G401 (cell line): ENCODE measurements at places on chromosomes 7 and 10. TPM values are rescaled to one million over a fixed set of nuclear protein-coding genes. Genes with fewer than 3 reads are reported as not detected.

DNA sequence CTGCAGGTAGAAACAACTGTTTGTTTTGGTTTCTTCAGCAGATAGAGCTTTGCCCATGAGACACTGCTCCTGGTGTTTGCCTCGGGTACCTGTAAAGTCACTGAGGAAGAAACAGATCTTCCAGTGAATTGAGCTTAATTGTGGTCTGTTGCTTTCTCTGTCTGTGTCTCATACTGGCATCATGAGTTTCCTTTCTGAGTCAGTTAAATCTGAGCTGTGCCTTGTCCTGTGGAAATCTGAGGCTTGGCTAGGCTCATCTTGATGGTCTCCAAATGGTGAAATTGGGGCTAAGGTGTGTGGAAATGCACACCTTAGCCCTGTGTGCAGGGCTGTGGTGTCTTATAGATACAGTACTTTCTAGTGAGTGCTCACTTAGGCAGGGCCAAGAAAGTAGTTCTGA, 67.4 kb downstream of the GBF1 start:
- DNase-seq, result no peak

GRCh38 chr10:104935656-104936055, 294.6 kb downstream of the SORCS3 start:
- no peak for DNase-seq

- no peak for DNase-seq
Observed at GRCh38 chr10:22999942-23000341, 72.1 kb downstream of the ARMC3 start.

GRCh38 chr10:82982110-82982608, 1107.2 kb downstream of the NRG3 start:
- DNase-seq, result no peak

GRCh38 chr10:100303724-100304319, 17.3 kb upstream of the BLOC1S2 start:
- peak; percentile 47 for DNase-seq

- no peak for DNase-seq
Observed at GRCh38 chr10:59078978-59079377, 97.5 kb upstream of the PHYHIPL start.

DNA sequence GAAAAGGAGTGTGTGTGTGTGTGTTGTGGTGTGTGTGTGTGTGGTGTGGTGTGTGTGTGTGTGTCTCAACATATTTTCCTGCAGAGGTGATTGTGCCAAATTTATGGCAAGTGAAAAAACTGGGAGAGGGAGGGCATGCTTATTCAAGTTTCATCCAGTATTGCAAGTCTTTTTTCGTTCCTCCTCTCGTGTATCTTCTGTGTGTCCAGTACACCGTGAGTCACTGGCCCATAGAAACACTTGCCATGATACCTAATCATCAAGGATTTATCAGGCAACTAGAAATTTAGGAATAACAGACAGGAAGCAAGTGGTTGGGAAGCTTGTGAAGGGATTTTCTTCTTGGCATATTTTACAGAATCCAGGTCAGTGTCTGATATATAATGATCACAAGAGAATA, 820.5 kb downstream of the GATA3 start:
- DNase-seq, result no peak

Gene CLEC2L
- total RNA-seq, result 1.4 and 23.0 TPM in 2 replicates

GRCh38 chr10:34570887-34571286, 244.2 kb downstream of the PARD3 start:
- no peak for DNase-seq

Gene FRA10AC1
- 2.7 and 4.3 TPM in 2 replicates for total RNA-seq

Gene MYL7
- total RNA-seq, result 1.4 TPM in 1 of 2 replicates, not detected in the other
